Coronary artery (tissue), 2 donors: ENCODE measurements at places on chromosomes 12 and 14.
A peak's percentile ranks its signal among the peaks of the same experiment; 100 is the strongest.

DNA sequence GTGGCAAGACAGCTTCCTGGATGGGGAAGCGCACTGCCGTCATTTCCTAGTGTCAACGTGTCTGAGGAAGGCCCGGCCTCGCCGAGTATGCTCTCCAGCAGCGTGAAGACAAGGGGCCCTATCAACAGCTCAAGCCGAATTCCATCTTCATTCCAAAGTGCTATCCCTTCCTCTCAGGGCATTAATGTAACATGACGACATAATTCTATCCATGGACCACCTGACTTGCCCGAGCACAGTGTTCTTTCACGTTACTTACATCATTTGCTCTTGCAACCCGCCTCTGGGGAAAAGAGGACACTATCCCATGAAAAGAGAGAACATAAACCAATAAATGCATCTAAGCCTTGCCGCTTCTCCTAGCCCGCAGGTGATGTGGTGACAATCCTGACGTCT, 22.9 kb downstream of the CCDC92 start:
- peak; percentile 35 for DNase-seq

DNA sequence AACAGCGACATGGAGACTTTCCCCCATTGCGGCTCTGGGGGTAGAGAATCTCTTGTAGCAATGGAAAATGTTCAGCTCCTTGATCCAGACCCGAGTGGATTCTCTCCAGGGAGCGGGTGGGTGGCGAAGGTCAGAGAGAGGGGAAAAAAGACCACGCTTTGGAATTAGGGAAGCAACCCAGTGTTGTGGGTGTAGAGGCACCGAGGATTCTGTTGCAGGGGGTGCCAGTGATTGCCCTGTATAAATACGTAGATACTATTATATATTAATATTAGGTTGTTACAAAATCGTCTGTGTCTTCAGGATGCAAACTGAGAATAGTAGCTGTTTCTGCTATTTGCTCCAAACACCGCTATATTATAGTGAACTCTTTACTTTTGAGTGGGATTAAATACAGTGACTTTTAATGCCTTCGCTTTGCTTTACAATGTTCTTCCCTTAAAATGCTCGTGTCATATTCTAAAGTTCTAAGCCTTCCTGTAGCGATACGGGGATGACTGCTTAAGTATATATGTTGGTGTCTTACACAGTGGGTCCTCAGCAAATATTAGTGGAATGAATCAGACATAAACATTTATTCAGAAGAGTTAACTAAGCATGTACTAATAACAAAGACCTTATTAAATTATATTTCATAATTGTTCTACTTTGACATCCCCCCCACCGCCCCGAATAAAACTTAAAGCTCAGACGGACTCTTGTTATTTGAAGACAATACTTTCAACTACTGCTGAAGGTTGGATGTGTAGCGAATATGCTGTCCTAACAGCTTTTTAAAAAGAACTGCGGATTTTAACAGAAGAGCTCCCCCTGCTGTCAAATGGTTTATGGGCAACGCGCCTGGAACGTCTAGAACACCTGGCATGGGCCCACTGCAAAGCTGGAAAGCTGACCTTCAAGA, 136.4 kb upstream of the KRAS start:
- DNase-seq, result peak; percentile 88

GRCh38 chr14:24324024-24324423, 10.8 kb downstream of the ADCY4 start:
- no peak for DNase-seq

DNA sequence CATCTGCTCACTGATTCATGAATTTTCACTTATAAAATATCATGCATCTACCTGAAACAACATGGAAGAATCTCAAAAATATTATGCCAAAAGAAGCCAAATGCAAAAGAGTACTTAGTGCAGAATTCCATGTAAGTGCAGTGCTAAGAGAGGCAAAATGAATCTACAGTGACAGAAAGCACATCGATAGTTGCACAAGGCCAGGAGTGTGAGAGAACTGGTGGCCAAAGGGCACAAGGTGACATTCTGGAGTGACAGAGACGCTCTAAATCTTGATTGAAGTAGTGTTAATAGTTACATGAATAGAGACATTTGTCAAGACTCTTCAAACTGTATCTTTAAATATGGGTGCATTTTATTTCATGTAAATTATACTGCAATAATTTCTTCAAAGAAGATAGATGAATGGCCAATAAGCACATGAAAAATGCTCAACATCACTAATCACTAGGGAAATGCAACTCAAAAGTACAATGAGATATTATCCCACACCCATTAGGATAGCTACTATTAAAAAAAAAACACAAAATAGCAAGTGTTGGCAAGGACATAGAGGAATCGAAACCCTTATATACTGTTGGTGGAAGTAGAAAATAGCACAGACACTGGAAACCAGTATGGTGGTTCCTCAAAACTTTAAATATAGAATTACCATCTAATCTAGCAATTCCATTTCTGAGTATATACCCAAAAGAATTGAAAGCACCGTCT, 71.7 kb upstream of the KICS2 start:
- no peak for DNase-seq

DNA sequence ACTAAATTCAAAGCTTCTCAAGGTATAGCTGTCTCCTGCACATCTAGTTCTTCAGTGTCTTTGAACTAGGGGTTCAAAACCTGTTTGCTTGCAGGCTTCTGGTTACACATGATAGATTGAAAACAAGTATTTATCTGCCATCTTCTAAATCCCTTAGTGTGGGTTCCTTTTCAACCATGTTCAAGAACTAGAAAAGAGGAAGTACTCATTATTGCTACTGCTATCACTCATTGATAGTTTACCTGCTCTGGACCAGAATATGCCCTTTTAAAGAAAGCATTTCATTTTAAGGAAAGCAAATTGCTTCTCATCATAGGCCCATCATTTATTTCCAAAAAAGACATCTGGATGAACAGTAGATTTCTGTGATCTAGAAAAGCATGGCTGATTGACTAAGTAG, 37.1 kb upstream of the VSX2 start:
- no peak for DNase-seq

DNA sequence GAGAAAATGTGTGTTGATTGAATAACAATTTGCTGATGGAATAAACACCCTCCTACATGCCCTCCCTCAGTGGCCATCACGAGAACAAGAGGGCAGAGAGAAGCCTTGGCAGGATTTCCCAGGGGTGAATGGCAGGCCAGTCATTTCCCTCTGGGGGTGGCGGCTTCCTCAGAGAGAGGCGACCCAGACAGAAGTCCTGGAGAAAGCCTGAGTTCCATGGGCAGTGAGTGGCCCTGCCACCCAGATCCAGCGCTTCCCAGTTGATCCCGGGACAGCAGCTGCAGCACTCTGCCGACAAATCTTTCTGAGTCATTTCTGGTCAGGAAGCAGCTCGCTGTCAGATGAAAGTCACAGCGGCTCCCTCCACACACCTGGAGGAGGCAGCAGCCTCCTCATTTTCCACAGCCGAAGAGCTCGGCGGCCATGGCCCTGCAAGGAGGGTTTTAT, 123.0 kb downstream of the SCARB1 start:
- no peak for DNase-seq

GRCh38 chr12:109558374-109559199, 14.7 kb downstream of the MMAB start:
- no peak for DNase-seq

DNA sequence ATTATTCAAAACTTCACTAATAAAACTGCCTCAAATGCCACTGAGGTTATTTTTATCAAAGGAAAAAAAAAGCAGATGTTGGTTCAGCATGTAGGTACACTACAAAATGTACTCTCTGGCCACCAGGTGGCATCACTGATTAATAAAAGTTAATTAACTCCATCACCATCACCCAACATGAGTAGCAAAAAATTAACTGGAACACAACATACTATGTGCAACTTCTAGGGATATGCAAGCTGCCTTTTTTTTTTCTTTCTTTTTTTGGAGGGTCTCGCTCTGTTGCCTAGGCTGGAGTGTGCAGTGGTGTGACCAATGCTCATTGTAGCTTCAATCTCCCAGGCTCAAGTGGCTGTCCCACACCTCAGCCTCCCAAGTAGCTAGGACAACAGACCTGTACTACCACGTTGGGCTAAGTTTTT, 43.8 kb upstream of the NR2C1 start:
- no peak for DNase-seq

GRCh38 chr12:66025477-66025876, 105.1 kb downstream of the LLPH start:
- no peak for DNase-seq
